CD4-positive, alpha-beta T cell treated with Interleukin-6 at 100 ng/mL for 8 hours (primary cell): ENCODE measurements at places on chromosomes 2 and 18.

- no peak for DNase-seq
Observed at GRCh38 chr2:119683713-119684443, 4.9 kb downstream of the TMEM177 start.

GRCh38 chr2:159850789-159851188 lies 52.8 kb upstream of the CD302 start:
- no peak for DNase-seq

GRCh38 chr2:230160112-230160660 lies 59.6 kb downstream of the SP110 start:
- DNase-seq, result peak; percentile 31

DNA sequence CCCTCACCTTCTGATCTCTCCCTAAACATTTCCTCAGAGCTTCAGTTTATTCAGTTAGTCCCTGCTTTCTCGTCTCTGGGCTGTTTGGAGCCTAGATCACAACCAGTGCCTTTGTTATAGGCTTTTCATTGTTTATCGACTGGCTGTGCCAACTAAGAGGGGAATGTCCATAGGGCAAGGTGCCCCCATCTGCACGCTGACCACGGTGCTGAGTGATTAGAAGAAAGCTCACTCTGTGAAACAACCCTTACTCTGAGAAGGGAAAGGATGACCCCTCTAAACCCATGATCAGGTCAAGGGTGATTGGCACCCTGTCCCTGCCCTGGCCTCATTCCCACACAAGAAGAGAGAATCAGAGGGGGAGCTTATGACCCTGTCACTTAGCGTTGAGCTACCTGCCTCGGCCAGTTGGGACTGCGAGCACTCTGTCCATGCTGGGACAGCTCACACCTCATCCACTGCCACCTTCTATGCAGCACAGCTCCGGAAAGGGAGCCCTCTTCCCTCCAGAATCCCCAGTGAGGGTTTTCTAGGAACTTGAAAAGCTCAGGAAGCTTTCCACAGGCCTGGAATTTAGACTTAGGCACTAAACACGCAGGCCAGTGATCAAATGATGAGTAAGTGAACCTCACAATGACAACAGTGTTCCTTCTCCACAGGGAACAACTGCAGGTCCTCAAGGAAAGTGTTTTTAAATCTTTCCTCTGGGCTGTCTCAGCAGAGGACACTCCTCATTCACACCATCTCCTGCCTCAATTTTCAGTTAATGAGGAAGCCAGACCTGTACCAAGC lies 2.3 kb upstream of the ACTG2 start:
- no peak for DNase-seq

GRCh38 chr2:118333664-118334063 lies 245.4 kb downstream of the INSIG2 start:
- no peak for DNase-seq

DNA sequence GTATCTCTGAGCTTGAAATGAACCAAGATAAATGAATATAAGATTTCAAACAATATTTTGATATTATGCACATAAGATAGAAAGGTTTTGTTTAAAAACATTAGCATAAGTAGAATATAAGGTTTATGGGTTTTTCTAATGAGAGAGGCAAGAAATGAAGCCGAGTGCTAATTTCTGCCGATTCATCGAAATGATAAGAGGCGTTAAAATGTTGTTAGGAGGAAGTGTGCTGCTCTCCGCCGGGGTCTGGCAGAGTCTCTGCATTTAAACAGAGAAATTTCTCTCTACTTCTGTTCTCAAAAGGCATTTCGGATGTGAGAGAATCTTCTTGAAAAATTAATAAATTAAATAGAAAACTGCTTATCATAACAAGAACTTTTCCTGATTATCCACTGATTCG lies 83.6 kb downstream of the MRPS9 start:
- no peak for DNase-seq

DNA sequence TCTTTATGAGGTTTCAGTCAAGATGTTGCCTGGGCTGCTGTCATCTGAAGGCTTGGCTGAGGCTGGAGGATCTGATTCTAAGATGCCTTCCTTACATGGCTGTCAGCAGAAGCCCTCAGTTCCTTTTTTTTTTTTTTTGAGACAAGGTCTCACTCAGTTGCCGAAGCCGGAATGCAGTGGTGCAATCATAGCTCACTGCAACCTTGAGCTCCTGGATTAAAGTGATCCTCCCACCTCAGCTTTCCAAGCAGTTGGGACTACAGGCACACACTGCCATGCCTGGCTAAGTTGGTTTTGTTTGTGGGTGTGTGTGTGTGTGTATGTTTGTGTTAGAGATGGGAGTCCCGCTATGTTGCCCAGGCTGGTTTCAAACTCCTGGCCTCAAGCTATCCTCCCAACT lies 13.1 kb upstream of the SLC35F5 start:
- DNase-seq, result no peak

DNA sequence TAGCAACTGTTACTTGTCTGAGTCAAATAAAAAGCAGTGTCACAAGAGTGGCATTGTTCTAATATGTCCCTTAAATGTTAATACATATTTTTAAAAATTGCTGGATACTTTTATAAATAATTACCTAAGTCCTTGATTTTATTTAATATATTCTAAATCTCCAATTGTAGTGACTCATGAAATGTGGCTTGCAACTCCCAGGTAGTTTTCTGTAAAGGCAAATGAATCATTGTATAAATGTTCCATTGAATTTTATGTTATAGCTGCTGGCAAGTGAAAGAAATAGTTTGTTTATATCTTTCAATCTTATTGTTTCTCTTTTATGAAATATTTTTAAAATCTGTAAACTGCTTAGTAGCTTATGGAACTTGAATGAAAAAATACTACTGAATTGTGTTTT lies 32.7 kb upstream of the C1GALT1C1L start:
- no peak for DNase-seq

- no peak for DNase-seq
Observed at GRCh38 chr2:42673989-42674579, 89.9 kb downstream of the OXER1 start.

DNA sequence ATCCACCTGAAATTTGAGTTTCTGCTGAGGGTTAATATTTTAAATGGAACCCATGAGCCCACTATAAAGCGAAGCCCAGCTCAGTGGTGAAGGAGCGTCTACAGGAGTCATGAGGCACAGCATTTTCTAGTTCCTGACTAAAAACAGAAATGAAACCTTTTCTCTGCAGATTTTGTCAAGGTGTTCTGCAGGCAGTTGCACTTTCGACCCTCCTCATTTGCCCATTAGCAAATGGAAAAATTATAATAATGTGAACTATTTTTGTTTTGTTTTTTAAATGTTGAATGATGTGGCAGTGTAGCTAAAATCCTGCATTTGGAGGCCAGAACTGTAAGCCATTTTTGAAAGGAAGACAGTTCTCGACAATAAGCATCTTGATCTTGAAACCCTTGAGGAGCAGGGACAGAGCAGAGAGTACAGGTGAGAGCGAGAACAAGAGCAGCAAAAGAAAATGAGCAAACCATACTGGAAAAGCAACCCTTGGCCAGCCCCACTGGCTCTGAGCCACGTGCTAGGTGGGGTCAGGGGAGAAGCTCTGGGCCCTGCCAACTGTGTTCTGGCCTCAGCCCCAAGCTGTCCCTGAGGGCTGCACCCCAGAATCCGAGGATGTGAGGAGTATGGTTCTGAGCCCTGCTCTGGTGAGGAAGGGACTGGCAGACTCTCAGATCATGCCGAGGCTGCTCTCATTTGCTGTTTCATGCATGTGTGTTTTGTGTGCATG lies 26.4 kb upstream of the COPS8 start:
- no peak for DNase-seq

DNA sequence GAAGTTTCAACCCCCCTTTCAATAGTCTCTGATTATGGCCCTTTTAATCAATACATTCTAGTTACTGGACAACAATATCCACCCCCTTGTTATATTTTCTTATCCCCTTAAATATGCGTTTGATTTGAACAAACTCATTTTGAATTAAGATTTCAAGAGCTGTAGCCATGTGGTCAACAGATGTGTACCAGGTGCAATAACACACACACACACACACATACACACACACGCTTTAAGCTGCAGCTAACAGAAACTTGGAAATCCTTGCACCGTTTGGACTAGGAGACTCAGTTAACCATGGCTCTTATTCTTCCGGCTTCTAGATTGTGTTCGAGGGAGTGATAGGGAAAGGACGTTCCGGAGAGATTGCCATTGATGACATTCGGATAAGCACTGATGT lies 82.8 kb downstream of the NRP2 start:
- no peak for DNase-seq
